Stimulated activated CD8-positive, alpha-beta memory T cell treated with anti-CD3 and anti-CD28 coated beads, Interleukin-2, amount 100 ng/mL, for 48 hours (primary cell): ENCODE measurements at places on chromosomes 2 and 18.

DNA sequence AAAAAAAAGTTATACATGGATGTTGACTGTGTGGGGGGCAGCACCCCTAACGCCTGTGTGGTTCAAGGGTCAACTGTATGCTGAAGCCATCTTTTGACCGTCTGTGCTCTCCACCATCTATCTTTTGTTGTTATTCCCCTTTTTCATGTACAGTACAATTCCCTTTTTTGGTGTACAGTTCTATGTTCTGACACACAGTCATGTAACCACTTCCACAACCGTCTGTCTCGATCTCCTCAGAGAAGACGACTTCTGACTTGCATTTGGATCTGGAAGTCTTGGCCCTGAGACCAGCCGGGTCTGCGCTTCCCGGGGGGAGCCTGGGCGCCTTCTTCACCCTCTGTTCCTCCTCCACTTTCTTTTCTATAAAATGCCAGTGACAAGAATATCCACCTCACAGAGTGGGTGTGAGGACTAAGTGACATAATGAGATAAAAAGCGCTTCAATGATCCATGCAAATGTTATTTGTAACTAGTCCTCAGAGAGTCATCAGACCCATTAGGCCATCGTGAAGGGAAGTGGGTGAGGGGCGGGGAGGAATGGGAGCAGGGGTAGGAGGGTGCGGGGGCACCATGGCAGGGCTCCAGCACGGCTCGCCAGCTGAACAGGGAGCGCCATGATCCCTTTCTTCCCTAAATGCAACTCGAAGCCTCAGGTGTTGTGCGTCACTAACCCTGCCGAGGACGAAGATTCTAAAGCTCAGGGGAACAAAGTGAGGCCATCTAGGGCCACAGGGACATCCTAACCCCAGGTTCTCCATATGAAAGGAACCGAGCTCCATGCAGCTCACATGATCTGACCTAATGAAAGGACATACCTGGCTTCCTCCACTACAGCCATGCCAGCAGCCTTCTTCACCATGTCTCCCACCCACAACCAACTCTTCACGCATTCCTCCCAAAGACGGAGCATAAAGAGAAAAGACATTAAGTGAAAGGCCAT is 16.6 kb downstream of the ADCY3 start:
- DNase-seq: no peak

GRCh38 chr2:149645391-149645790 is 57.8 kb upstream of the MMADHC start:
- no peak for DNase-seq

GRCh38 chr2:145380436-145381017 is 860.6 kb upstream of the ZEB2 start:
- no peak for DNase-seq

- no peak for DNase-seq
Observed at GRCh38 chr2:6401301-6401700, 464.4 kb downstream of the CMPK2 start.
